ENCODE measurements at places on chromosomes 3 and 15.

- no peak for DNase-seq
Measured at GRCh38 chr3:46491089-46492070, 6.4 kb upstream of the RTP3 start.

- DNase-seq, result no peak
Measured at GRCh38 chr3:188230962-188231361, 77.0 kb downstream of the LPP start.

DNA sequence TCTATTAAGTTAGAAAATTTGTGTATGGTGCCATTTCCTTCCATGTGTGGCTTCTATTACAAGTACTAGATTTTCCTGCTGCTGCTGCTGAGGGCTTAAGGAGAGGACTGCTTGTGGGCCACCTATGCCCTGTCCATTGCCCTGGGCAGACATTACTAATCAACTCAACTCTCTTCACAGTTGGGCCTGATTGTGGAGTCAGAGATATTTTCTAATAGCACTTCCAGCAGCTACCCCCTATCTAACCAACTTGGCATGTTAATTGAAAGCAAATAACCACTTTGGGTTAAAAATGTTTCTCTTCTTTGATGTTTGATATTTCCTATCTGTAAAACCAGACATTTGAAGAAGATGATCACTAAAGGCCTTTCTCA, 242.0 kb downstream of the EDEM1 start:
- DNase-seq, result no peak

DNA sequence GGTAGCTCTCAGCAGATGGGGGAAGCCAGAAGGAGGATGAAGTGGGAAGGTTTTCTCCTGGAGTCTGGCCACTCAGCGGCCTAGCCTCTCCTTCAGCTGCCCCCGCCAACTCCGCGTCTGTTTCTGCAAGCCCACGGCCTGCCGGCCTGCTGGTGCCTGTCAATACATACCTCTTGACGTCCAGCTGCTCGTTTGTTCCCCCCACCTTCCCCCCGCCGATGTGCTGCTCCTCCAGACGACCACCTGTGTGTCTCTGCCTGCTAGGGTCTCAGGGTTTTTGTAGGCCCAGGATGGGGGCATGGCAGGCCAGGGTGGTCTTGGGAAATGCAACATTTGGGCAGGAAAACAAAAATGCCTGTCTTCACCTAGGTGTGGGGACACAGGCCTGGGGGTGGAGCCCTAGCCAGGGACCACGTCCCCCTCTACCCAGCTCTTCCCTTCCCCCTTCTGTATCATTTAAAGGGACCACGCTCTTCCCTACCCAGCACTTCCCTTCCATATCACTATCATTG, 137.8 kb downstream of the ALCAM start:
- DNase-seq, result no peak

DNA sequence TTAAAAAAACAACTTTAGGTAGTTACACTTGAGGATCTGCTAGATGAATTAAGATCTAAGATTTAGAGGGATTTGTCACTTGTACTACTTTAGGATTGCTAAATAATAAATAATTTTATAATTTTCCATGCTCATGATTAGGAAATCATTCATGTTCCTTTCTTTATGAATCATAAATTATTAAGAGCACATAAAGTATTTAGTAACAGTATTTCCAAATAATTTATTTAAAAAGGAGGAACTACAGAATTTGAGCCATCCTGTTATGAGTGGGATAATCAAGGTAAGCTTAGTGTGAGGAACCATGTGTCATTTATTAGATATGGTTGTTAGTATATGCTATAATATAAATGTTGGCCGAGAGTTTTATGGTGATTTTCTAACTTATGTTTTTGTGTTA, 37.5 kb upstream of the C3orf38 start:
- DNase-seq, result no peak

All from retina (tissue), 1 donor.